ENCODE measurements at places on chromosomes 2 and 18. TPM values are rescaled to one million over a fixed set of nuclear protein-coding genes. Genes with fewer than 3 reads are reported as not detected.

- no peak for DNase-seq
These were observed 87.4 kb downstream of the FAM210A start for GRCh38 chr18:13638719-13639595.

DNA sequence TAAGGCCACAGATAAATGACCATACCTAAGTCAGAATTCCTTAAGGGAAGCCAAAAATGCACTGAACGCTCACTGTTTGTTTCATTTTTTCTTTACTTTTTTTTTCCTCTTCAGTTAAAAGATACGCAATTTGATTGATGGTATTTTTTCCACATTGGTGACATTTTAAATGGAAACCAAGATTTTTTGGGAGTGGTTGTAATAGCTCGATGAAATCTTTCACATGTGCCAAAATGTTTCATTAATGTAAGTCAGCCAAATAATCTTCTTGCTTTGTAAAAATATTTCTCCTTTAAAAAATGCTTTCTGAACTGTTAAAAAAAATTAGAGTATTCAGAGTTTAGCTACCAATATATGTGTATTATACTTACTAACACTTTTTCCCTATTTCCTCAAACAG is 339.8 kb downstream of the ZEB2 start:
- DNase-seq, result no peak

DNA sequence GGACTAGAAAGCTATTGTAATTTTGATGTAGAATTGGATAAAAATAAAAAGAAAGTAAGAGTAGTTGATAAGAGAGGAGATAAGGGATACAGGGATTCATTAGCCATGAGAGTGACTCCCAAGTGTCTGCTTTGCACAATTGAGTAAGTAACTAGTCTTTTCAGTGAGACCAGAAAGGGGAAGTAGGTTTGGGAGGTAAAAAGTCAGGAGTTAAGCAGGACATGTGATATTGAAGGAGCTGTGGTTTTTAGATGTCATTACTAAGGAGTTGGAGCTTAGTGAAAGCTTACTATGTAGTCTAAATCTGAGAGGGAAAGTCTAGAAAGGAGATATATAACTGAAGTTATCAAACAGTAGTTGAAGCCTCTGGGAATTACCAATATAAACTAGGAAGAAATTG is 93.4 kb downstream of the SLC5A7 start:
- no peak for DNase-seq

DNA sequence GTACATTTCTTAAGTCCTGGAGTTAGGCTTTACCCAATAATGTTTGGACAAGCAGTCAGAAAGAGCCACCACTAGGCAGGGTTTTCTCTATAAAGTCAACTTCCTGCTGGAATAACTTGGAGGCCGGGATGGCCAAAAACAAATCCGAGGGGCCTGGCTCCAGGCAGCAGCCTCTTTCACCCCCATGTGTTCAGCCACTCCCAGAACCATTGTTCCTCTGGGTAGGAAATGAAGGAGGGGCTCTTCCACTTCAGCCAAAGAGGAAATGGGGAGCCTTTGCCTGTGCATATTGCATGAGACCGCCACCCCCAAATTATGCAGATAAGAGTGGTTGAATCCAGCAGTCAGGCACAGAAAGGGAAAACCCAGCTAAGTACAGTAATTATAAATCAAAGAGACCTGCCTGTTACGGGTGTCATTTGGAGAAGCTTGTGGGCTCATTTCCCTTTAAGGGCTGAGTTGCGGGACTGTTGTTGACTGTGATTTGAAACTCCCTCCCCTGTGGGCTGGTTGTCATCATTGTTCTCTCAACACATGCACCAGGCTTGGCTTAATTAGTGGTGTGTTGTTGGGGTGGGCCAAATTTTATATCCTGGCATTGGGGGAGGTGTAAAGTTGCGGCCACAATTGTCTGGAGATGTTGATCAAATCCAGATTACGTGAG is 212.8 kb upstream of the SOX11 start:
- no peak for DNase-seq

DNA sequence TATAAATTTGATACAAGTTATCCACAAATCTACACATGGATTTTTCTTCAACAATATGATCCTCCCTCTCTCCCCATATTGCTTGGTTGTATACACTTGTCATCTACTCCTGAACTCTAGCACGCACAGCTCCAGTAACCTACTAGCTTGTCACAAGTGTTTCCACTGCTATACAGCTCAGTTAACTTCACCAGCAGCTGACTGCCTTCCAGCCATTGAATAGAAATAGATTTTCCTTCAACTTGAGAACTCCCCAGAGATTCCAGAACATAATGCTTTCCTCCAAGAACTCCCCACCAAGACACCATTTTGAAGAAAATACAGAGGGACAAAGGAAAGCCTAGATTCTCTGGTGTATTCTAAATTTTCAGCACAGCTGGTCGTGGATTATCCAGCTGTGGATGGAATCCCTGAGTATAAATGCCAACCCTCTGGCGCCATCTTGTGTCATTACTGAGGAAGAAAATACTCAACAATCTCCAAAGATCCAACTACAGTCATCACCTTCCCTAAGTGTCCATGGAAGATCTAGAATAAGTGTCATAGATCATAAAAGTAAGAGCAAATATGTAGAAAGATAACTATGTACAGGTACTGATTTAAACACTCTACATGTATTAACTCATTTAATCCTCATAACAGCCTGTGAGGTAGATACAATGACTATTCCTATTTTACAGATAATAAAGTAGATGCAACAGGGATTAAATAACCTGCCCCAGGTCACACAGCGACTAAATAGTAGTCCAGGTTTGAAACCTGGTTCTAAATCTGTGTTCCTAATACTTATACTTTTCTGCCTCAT is 156.7 kb downstream of the ARHGAP28 start:
- DNase-seq, result peak; percentile 50

SIX3 gene
- total RNA-seq, result not detected

STON1 gene
- total RNA-seq, result 1.2 TPM

FEV gene
- not detected for total RNA-seq

UGT1A6 gene
- not detected for total RNA-seq

MAP3K2 gene
- 11.8 TPM for total RNA-seq

NAT8 gene
- not detected for total RNA-seq

SLC11A1 gene
- total RNA-seq, result under 0.01 TPM

TMEM37 gene
- 0.20 TPM for total RNA-seq
